ENCODE measurements at places on chromosomes 5 and 9. TPM values are rescaled to one million over a fixed set of nuclear protein-coding genes. Genes with fewer than 3 reads are reported as not detected.
A peak's percentile ranks its signal among the peaks of the same experiment; 100 is the strongest.

The IFNA13 gene
- not detected for total RNA-seq

The PCDHA10 gene
- total RNA-seq: 12.2 TPM

The SMIM33 gene
- not detected for total RNA-seq

The GIN1 gene
- 5.8 TPM for total RNA-seq

DNA sequence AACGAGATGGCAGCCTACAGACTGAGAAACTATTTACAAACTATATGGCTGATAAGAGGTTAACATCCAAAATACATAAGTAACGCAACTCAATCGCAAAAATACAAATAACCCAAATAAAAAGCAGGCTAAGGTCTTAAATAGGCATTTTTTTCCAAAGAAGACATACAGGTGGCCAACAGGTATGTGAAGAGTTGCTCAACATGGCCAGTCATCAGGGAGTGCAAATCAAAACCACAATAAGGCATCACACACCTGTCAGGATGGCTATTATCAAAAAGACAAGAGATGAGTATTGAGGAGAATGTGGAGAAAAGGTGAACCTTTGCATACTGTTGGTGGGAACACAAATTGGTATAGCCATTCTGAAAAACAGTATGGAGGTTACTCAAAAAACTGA is 73.5 kb downstream of the CAMSAP1 start:
- no peak for DNase-seq
- H3K4me1 ChIP-seq: no peaks in the 10 kb centered on the region
- H3K36me3 ChIP-seq: no peaks in the 10 kb centered on the region

DNA sequence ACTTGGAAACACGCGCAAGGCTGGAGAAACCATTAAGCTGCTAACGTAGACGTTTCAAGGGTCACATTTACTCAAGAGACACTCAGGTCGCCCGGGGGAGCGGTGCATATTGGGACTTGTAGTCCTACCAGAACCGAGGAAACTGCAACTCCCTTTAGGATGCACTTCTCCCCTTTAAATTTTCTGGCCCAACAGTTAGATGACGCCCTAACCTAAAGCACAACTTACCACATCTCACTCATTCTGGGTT is 384 bp upstream of the DMXL1 start:
- peak overlapping the region; percentile 80 for H3K4me3 ChIP-seq
- peak; percentile 93 for DNase-seq
- peaks cover 27% of the 10 kb centered on the region for H3K4me1 ChIP-seq
- peak overlapping the region; percentile 88 for H3K27ac ChIP-seq
- H3K27me3 ChIP-seq: no peaks in the 10 kb centered on the region

- H3K36me3 ChIP-seq: no peaks in the 10 kb centered on the region
- H3K4me1 ChIP-seq: no peaks in the 10 kb centered on the region
- no peak overlapping the region for H3K4me3 ChIP-seq
Observed at GRCh38 chr9:114722937-114723620, 41.1 kb upstream of the TEX48 start.

- H3K27me3 ChIP-seq: no peaks in the 10 kb centered on the region
- peaks cover 13% of the 10 kb centered on the region for H3K4me1 ChIP-seq
- H3K27ac ChIP-seq: no peak overlapping the region
- no peak overlapping the region for H3K4me3 ChIP-seq
- no peak for DNase-seq
- no peaks in the 10 kb centered on the region for H3K36me3 ChIP-seq
Observed at GRCh38 chr9:38350529-38350928, 42.0 kb upstream of the ALDH1B1 start.

DNA sequence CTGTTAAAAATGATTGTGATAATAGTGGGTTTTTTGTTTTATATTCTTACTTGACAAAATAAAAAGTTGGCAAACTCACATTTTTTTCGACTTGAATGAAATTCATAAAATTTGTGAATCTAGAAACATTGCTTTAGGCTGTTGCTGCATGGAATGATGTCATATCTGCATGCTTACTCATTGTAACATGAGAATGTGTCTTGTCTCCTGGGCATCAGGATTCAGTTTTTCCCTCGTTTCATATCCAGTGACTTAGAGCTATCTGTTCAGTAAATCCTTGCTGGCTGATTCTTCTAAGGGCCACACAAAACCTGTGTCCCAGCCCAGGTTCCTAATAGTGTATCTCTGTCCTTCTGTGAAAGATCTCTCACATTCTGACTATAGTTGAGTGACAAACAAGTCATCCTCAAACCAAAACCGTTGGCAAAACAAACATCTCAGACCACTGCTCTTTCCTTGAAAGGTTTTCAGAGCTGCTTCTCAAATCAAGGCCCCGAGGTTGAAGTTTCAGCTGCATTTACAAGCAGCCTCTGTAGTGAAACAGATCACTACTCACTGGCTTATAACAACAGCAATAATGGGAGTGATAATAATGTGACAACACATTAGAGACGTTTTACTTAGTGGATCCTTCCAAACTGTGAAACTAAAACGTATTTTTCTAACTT is 95.0 kb downstream of the NPR3 start:
- no peak overlapping the region for H3K4me3 ChIP-seq
- no peak for DNase-seq
- H3K4me1 ChIP-seq: no peaks in the 10 kb centered on the region
- no peak overlapping the region for H3K27ac ChIP-seq
- no peaks in the 10 kb centered on the region for H3K27me3 ChIP-seq

DNA sequence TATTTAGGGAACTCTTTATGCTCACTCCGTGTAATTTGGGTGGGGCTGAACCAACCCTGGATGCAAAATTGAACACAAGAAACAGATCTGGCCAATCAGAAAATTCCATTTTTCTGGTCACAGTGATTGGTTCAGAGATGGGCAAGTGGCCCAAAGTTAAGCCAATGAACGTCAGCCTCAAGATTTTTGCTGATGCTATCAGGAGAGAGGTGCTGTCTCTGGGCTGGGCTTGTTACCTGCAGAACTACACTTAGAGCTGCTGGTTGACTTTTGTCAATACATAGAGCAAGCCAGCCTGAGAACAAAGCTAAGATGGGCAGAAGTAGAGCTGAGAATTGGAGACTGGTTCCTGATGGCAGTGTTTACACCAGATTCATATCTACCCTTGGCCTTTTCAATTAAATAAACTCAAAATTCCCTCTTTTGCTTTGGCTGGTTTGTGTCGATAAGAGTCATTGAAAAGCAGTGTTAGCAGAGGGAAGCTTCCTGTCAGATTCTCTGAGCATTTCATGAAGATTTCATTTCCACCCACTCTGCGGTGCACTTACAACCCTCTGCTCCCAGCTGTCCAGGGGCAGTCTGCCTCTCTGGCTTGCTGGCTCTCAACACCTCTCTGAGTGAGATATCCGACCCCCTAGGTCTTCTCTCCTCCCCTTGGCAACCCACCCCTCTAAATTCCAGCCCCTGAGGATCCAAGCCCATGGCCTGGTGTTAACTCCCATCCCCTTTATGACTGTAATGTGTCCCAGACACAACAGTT is 64.5 kb upstream of the PPARGC1B start:
- DNase-seq: no peak
- H3K27ac ChIP-seq: no peak overlapping the region
- H3K4me3 ChIP-seq: no peak overlapping the region
- no peaks in the 10 kb centered on the region for H3K4me1 ChIP-seq

DNA sequence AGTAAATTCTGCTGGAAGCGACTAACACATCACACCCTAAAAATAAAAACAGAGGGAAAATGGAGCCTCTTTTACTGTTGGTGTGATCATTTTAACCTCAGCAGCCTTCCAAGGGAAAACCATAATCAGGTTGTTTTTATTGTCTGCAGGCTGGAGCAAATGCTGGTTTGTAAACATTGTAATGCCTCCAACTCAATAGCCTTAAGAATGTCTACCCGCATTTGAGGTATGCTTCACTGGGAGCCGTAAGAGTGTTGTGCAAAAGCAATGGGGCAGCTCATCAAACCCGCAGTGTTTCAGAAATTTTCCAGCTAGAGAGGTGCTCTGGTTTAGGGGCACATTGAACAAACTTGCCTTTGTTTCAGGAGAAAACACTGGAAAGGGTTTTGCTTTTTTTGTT is 17.0 kb downstream of the NIM1K start:
- DNase-seq: no peak
- H3K4me1 ChIP-seq: peaks cover 3% of the 10 kb centered on the region
- no peaks in the 10 kb centered on the region for H3K36me3 ChIP-seq
- H3K4me3 ChIP-seq: no peak overlapping the region
- H3K27me3 ChIP-seq: no peaks in the 10 kb centered on the region
